ENCODE measurements at places on chromosomes 1 and 21.

GRCh38 chr1:218642033-218642948 is 297.2 kb downstream of the TGFB2 start:
- no peak for DNase-seq

- no peak for DNase-seq
These were observed 40.3 kb downstream of the KCTD3 start for GRCh38 chr1:215607412-215607811.

DNA sequence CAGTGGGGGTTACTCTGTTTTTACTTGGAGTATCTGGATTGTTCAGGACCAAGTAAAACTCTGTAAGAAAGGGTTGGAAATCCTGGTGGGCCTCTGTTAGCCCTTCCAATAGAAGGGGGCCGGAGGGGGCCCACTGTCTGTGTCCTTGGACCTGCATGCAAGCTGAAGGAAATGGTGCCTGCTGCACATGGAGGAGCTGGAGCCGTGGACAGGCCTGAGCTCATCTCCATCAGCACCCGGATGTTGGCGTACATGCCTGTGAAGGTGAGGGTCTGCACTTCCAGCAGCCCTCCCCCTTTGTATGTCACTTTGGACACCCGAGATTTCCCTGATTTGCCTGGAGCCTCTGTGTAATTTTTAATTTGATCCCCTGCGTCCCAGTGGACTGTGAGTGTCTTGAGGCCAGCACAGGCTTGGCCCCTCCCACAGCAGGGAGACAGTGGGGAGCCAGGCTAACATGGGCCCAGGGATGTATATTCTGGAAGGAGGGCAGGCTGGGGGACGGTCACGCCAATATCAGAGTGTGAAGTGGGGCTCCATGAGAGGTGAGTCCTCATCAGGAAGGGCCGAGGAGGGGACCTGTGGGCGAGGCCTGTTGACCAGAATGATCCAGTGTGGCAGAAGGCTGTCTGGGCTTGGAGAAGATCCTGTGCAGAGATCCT is 16.8 kb downstream of the GALNT2 start:
- no peak for DNase-seq

GRCh38 chr1:8529901-8530300 is 212.0 kb downstream of the SLC45A1 start:
- no peak for DNase-seq

DNA sequence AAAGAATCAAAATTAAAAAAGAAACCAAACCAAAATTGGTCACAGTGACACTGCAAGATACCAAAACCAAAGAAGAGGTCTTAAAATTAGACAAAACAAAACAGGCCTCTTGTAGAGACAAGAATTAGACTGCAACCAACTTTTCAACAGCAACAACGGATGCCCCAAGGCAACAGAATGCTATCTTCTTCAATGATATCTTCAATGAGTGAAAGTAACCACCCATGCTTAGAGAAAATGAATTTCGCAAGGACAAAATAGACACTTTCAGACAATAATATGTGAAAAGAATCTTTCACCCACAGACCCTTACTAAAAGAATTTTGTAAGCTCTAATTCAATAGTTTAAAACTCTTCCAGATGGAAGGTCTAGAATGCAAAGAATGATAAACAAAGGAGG is 41.7 kb downstream of the USP48 start:
- no peak for DNase-seq

DNA sequence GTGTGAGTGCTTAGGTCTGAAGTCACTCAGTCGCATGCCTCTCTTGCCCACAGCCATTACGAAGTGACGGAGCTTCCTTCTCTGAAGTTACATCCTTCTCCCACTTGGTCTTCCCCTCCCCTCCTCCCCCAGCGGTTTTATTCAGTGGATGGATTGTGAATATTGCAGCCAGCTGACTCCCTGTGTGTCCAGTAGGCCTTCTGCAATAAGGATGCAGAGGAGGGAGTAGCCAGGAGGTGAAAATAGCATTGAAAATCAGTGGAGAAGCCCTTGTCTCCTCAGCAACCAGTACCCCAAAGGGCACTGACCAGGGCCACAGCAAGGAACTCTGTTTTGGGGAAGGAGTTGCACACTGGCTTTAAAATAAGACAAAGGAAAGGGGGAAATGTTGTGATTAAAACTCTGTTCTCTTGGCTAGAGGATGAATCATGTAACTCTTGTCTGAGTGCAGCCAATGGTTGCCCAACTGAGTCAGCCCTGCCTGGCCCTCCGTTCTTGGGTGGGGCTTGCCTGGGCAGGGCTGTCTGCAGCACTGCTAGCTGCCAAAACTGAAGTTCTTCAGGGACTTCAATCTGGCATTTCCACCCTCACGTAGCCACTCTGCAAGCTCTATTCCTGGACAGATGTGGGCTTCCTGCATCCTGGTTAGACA is 4.3 kb downstream of the S100A10 start:
- peak; percentile 89 for DNase-seq
